ENCODE measurements at places on chromosomes 5 and 9.

GRCh38 chr9:3511551-3511950, 14.2 kb downstream of the RFX3 start:
- no peak for DNase-seq

DNA sequence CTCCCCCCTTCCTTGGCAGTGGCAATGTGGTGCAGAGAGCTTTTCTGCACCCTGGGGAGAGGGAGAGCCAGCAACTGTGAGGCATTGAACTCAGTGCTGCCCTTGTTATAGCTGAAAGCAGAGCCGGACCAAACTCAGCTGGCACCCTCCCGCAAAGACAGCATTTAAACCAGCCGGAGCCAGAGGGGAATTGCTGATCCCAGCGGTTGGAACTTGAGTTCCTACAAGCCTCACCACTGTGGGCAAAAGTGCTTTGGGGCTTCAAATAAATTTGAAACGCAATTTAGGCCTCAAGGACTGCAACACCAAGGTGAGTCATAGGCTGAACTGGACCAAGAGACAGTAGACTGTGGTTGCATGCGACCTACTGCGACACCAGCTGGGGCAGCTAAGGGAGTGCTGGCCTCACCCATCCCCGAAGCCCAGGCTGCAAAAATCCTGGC, 207.6 kb upstream of the CDKN2B start:
- no peak for DNase-seq

DNA sequence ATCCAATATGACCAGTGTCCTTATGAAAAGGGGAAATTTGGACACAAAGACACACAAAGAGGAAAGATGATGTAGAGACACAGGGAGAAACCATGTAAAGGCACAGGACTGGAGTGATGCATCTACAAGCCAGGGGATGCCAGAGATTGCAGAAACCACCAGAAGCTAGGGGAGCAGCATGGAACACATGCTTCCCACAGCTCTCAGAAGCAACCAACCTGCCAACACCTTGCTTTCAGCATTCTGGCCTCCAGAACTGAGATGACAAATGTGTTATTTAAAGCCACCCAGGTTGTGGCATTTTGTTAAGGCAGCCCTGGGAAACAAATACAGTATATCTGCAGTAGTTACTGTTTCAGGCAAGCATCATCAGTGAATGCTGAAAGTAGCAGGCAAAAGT, 23.2 kb downstream of the DAP start:
- no peak for DNase-seq

DNA sequence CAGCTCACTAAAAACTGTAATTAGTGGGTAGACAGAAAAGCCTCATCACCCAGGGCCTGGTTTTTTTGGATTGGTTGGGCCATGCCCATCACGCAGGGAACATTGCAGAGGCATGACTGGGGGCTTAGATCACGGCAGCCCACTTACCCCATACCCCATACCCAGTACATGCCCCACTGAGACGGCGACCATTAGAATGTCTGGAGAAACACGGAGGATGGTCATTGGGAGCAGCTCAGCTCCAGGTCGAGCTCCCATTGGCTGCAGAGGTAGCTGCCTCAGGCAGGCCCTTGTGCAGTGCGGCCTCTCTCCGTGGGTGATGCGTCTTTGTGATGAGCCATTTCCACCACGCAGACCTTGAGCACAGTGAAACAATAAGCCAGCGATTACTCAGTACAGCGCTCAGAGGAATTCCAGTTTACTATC, 204.0 kb downstream of the GADD45G start:
- DNase-seq: no peak

GRCh38 chr9:3971391-3972082, 328.3 kb downstream of the GLIS3 start:
- no peak for DNase-seq

GRCh38 chr9:91162311-91162710, 199.4 kb downstream of the AUH start:
- DNase-seq: no peak

- no peak for DNase-seq
These were observed 4.5 kb downstream of the CEMIP2 start for GRCh38 chr9:71763832-71764231.

DNA sequence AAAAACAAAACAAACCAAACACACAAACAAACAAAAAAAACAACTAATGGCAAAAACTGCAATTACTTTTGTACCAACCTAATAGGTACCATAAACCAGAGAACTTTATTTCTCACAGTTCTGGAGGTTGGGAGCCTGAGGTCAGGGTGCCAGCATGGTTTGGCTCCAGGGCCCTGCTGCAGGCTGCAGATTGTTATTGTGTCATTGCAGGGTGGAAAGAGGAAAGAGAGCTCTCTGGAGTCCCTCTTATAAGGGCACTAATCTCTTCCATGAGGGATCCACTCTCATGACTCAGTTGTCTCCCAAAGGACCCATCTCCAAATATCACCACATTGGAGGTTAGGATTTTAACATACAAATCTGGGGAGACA, 64.9 kb upstream of the CPEB4 start:
- DNase-seq: no peak

DNA sequence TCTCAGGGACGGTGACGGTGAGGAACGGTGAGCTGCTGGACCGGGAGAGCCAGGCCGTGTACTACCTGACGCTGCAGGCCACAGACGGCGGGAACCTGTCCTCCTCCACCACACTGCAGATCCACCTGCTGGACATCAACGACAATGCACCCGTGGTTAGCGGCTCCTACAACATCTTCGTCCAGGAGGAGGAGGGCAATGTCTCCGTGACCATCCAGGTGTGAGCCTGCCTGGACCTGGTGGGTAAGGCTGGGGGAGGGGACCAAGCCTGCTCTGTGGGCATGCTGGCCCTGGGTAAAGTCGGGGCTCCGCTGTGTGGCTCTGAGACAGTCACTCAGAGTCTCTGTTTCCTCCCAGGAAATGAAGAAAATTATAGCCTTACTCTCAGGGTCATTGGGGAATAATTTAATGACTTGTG, 29.3 kb downstream of the CDHR2 start:
- no peak for DNase-seq

- no peak for DNase-seq
These were observed 2.4 kb downstream of the TOR4A start for GRCh38 chr9:137279741-137280473.

DNA sequence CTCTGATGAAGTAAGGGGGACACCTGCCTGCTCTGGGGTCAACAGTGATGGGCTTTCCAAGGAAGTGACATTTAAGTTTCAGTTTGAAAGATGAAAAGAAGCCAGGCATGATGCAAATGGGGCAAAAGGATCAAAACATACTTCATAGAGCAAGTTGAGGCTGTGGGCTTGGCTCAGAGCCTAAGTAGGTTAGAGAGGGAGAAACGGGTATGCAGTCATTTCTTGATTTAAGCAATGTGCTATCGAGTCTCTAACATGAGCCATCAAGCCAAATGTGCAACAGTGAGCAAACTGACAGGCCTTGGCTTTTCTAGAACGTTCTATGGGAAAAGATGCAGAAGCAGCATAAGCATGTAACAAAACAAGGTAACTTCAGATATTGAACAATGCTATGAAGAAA, 80.6 kb downstream of the ADRB2 start:
- no peak for DNase-seq

- peak; percentile 90 for DNase-seq
These were observed 320.9 kb downstream of the NTRK2 start for GRCh38 chr9:84990416-84990815.

- no peak for DNase-seq
These were observed 502.4 kb downstream of the GADD45G start for GRCh38 chr9:90107040-90107725.

- DNase-seq: peak; percentile 93
These were observed 226.9 kb downstream of the SMARCA2 start for GRCh38 chr9:2241836-2242741.

- DNase-seq: no peak
These were observed 51.5 kb upstream of the NOTCH1 start for GRCh38 chr9:136597141-136597885.

- no peak for DNase-seq
These were observed 54.4 kb upstream of the FCN1 start for GRCh38 chr9:134972140-134972539.

DNA sequence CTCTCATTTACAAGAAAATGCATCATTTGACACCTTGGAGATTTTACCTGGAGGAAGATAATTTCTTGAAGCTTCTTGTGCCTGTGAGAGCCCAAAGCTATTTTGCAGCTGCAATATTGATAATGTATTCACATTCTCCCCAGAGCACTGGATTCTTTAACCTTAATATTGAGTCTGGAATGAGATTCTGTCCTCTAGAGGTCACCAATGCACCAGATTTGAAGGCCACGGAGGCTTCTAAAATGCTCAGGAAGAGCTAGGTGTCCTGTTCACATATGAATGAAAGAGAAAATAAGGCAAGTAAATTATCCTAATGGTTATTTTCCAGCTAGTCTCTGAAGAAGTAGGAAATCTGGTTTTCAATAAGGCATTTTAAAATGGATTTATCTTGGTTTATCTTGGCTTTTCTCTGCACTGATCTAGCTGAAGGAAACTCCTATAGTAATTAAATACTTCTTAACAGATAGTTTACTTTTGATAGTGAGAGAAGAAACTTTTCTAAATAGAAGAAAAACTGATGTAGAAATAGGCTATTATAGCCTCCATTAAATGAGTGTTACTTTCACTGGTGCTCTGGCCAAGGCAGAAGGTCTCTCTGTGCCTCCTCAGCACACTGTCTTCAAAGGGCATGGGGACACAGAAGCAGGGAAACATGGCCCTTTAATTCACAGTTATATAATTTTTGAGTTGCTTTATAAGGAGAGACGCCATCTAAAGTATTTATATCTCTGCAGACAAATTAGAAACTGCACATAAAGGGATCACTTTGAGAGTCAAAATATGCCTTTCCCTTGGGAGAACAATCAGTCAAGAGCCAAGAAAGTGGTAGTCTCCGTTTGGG, 297.0 kb upstream of the ACTBL2 start:
- DNase-seq: peak; percentile 78

GRCh38 chr5:1910081-1910760, 27.5 kb upstream of the IRX4 start:
- DNase-seq: no peak

DNA sequence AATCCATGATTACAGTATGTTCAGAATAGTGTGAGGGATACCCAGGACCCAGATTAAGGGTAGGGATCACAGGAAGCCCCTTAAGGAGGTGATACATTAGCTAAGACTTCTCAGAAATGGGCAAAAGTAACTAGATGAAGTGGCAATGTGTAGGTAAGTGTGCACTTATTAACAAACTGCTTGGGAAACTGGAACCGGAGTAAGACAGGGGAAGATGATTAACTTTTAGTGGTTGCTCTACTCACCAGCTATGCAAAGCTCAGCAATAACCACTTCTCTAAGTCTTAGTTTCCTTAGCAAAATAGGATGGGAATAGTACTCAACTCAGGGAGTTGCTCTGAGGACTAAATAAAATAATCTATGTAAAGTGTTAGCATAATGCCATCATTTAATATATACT, 182.2 kb downstream of the MCTP1 start:
- DNase-seq: no peak

DNA sequence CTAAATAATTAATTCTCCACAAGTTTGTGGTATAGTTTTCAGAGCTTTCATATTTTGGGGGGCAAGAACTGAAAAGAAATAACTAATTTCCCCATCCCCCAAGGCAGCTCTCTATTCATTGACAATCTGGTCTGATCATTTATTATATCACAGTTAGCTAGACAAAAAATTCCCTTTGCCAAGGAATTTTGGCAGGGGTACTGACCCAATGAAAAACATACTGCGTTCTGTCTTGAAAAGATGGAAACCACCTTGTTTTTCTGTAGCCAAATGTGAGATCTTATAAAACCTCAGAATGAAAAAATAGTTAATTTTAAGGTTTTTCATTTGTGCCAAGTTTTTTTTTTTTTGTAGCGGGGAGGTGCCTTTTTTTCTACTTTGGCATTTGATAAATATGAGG, 1008.9 kb downstream of the EFNA5 start:
- DNase-seq: no peak

- no peak for DNase-seq
These were observed 4.9 kb upstream of the GAPT start for GRCh38 chr5:58486290-58486689.

DNA sequence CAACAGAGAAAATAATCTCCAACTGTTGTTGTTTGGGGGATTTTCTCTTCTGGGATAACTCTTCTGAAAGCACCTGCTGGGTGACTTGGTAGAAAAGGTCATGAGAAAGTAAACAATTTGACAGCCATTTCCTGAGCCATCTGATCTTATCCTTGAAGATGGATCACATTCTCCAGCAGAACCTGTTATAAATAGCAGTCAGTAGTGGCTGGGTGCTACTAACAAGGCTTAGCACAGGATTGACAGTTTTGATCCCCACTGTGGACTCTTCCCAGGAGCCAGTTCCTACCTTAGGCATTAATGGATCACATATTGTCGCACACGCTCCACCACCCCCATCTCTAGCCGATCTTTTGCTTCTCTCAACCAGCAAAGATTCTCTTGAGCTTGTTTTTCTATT, 220.2 kb downstream of the PLK2 start:
- DNase-seq: no peak

DNA sequence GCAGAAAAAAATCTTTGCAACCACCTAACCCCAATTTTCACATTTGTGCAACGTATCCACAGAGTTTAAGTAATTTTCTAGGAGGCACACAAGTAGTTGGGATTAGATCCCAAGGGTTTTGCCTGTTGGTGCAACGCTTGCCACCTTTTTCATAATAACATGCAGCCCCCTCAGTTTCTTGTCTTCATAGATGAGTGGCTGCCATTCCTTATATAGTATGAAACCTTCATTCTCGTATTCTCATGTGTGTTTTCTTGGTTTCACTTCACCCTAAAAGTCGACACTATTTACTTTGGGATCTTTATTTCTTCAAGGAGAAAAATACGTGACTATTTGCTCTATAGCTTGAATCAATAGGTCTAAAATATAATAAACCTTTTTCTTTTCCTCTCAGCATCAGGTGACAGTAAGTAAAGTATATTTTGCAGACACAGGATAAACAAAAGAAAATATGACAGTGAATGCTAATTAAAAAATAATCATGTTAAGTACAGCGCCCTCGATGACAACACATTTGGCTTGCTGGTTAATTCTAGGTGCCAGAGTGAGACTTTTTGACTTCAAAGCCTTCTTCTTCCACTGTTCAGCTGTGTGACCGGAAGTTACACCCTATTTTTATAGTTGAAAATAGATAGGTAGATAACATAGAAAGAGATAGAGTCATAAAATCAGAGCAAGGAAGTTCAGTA, 342.8 kb upstream of the CCNG1 start:
- no peak for DNase-seq

- DNase-seq: no peak
These were observed 15.3 kb downstream of the GPR107 start for GRCh38 chr9:130069048-130069447.

DNA sequence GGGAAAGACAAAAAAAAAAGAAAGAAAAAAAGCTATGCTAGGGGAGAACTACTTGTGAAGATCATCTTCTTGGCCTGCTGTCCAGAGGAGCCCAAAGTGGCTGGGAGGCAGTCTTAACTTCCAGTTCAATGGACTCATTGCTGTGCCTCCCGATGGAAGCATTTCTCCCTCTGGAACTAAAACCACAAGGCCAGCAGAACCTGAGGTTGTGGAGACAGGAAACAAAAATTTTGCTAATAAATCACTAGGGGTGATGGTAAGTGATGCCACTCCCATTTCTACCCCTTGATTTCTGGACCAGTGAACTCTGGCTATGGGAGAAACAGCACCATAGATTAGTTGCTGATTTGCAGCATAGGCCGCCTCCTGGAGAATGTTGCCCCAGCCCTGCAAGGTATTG, 123.4 kb upstream of the NFIL3 start:
- no peak for DNase-seq

- no peak for DNase-seq
These were observed 39.2 kb downstream of the FAXDC2 start for GRCh38 chr5:154811239-154811638.

Data from Ammon's horn (tissue), 1 donor.